Lung (tissue), 17 donors: ENCODE measurements at places on chromosomes 2 and 18.

DNA sequence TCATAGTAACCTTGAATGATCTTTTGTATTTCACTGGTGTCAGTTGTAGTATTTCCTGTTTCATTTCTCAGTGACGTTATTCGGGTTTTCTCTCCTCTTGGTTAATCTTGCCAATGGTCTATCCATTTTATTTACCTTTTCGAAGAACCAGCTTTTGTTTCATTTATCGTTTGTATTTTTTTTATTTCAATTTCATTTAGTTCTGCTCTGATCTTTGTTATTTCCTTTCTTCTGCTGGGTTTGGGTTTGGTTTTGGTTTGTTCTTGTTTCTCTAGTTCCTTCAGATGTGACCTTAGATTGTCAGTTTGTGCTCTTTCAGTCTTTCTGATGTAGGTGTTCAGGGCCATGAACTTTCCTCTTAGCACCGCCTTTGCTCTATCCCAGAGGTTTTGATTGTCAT lies 36.7 kb downstream of the SP140 start:
- DNase-seq, result no peak

DNA sequence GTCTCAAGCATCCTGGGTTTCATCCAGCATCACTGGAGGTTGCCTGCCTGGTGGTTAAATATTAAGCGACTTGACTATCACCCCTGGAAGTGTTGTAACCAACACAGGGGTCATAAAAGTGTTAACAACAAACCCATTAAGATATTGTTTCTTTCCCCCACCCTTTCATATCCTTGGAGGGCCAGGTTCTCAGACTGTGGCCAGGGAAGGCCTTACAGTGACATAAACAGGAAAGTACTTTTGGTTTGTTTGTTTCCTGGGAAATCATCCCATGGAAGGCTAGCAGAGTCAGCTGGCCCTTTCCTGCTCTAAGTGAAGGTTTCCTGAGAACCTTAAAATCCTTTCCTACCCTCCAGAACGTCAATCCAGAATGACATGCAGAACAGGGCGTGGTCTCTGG lies 160.9 kb downstream of the CLIP4 start:
- no peak for DNase-seq

DNA sequence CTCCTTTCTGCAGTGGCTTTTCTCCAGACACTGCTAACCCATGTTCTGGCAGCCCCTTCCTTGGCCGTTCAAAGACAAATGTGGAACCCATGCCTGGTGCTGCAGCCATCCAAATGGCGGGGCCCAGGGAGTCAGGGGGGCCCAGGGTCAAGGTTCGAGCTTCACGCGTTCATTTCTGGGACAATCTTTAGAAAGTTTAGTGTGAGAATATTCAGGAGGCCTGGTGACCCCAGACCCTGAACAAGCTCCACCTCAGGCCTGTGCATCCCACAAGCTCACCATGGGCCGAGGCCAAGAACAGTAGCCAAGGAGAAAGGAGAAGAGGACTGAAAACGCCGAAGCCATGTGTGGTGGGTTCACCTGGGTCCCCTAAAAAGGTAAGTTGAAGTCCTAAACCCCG lies 54.4 kb downstream of the ANKMY1 start:
- no peak for DNase-seq

DNA sequence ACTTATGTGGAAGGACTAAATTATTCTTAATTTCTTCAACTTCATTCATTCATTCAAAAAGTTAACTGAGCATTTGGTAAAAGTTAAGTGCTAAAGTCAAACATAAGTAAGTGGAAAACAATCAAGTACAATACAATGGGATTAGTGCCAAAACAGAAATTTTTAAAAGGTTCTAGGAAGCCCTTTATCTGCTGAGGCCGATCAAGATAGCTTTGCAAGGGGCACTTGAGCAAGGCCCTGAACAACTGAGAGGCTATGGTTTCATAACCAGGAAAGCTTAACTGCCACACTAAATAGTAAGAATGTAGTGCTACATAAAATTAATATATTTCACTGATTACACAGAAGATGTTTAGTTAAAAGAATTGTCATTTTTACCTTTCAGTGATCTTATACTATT lies 76.5 kb downstream of the NOL10 start:
- no peak for DNase-seq

DNA sequence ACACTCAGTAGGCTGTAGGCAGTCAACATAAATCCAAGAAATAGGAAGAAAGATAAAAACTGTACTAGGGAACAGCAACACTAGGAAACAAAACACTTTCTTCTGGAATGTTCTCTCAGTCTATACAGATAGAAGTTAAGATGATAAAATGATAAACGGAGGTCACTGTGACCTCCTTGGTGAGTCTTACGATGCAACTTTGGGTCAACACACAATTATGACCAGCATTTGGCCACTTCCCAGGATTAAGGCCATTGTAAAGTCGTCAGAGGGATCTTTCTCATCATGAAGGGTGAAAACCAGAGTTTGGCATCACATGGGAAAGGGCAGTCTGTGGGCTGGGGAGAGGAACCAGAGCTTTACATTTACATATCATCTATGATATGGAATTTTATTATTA lies 33.4 kb downstream of the LAMA3 start:
- DNase-seq, result no peak

DNA sequence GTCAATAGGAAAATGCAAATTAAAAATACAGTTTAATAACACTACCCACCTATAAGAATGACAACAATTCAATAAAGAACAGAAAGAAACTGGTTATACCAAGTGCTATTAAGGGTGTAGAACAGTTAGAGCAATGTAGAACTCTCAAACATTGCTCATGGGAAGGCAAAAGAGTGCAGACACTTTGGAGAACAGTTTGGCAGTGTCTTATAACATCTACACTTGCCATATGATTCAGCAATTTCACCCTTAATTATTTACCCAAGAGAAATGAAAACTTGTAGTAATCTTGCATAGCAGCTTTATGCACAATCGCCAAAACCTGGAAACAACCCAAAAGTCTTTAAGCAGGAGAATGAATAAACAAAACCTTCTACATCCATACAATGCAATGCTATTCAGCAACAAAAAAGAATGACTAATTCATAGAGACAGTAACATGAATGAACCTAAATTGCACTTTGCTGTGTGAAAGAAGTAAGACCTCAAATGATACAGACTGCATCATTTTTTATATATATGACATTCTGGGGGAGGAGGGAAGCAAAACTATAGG lies 455.2 kb downstream of the THSD7B start:
- peak; percentile 2 for DNase-seq
